HL-60 (cell line): ENCODE measurements at places on chromosomes 5 and 9.

GRCh38 chr5:162132348-162132747 is 64.8 kb downstream of the GABRG2 start:
- no peak for DNase-seq

DNA sequence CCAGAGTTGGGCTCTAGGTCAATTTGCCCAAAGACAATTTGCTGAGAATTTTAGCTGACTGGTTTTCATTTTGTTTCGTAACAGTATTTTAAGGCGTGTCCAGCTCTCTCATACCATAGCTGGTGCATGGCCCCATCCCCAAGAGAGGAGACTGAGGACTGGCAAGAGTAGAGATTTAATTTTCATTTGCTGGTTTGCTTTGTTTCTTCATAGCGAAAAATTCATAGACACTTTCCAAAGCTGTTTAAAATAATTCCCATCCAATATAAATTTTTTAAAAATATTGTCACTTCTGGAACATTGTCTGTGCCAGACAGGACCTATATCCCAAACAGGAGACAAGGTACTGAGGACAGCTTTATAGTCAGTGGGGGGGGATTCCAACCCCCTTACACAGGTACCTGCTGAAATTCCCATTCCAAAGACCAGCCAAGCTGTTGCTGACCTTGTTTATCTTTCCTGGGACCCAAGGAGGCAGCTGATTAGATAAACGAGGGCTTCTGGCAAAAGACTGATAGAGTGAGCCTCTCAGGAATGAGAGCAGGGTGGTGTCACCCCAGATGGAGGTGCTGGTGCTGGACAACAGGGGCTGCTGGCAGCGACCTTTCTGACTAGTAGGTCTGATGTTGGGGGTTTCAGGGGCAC is 6.8 kb upstream of the ANGPTL2 start:
- no peak for DNase-seq

- no peak for DNase-seq
Observed at GRCh38 chr5:177099422-177100093, 12.8 kb downstream of the FGFR4 start.

- DNase-seq, result no peak
Observed at GRCh38 chr9:78044189-78044588, 12.6 kb upstream of the GNAQ start.

- no peak for DNase-seq
Observed at GRCh38 chr5:67954351-67954750, 261.2 kb upstream of the PIK3R1 start.

DNA sequence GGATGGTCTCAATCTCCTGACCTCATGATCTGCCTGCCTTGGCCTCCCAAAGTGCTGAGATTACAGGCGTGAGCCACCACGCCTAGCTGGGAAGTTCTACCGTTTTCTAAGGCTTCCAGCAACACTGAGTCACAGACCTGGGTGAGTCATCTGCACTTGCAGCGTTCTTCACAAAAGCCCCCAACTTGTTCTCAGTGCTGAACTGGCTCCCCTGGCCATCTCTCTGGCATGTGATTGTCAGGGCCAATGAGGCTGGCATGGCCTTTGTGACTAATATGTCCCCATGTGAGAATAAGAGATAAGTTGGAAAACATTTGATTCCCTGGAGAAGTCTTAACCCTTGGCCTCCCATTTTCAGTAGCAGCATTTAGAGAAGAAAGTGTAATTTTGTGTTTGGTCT is 124.4 kb downstream of the WDR41 start:
- no peak for DNase-seq

- no peak for DNase-seq
Observed at GRCh38 chr5:159814805-159815585, 101.3 kb upstream of the ADRA1B start.

DNA sequence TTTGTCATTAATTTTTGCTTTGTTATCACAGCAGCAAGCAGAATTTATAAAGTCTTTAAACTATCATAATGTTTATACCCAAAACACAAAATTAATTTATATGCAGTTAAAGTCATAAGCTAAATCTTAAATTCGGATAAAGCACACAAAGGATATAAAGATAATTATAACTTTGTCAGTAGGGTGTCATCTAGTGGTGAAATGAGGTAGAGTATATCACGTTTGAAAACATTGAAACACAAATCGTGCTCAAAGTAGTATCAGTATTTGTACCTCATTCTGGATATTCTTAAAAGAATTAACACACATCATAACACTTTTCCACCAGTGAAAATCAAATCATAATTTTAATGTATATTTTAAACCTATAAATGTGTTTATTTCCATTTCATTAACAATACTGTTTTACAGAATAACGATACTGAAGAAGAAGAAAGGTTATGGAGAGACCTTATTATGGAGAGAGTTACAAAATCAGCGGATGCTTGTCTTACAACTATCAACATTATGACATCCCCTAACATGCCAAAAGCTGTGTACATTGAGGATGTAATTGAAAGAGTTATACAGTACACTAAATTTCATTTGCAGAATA is 129.5 kb downstream of the NIPBL start:
- no peak for DNase-seq

- DNase-seq, result no peak
Observed at GRCh38 chr9:136962163-136962562, 10.1 kb downstream of the LCN12 start.

DNA sequence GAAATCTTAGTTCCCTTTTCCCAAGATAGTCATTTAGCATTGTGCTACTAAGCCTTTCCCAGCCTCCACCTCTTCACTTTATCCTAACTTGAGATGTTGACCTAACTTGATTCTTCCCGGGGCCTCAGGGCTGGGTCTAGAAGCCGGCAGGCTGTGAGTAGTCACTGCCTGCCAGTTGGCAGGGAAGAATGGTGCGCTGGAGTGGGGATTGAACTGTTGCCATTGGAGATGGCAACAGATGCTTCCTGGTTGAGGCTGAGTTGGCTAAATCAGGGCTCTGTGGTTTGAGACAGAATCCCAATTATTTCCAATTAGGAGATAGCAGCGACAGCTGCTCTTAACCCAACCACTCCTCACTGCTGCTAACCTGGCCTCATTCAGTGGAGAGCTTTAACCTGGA is 343.1 kb downstream of the BRINP1 start:
- no peak for DNase-seq

DNA sequence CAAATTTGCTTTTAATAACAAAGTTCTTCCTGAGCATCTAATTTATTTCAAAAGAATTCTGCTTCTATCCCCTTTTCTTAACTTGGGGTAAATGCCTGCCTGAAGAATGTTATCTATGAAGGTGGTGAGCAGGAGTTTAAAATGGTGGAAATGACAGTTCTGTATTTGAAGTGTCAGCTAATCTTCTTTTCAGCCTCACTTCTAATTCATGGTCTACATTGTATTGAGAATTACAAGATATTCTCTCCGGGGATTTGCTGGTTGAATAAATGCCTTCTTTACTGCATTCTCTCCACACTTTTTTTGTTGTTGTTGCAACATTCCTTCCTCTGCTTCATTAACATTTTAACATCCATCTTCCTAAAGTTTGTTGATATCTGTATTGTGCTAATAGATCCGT is 143.1 kb upstream of the GRIN3A start:
- DNase-seq, result no peak

DNA sequence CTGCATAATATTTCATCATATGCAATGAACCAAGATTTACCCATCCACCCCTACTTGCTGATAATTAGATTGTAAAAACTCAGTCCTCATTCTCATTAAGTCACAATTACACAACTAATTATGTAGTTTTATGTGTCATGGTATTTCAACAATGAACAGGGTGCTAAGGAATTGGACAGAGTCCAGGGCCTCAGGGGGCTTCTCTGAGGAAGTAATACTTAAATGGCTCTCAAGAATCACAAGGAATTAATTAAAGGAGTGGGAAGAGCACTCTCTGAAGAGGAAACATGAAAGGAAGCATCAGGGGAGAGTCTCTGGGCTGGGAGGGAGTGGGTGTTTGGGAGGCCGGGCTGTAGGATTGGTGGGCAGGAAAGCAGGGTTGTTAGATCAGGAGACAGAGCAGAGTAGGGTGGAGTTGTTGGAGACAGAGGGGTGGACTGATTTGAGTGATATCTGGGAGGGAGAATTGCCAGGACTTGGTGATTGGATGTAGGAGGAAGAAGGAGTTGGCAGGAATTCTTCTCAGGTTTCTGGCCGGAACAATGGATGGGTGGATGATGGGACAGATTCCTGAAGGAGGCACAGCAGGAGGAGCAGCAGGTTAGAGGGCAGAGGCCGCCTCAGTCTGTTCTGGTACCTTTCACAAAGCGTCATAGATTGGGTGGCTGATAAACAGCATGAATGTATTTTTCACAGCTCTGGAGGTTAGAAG is 23.0 kb upstream of the NSG2 start:
- no peak for DNase-seq

DNA sequence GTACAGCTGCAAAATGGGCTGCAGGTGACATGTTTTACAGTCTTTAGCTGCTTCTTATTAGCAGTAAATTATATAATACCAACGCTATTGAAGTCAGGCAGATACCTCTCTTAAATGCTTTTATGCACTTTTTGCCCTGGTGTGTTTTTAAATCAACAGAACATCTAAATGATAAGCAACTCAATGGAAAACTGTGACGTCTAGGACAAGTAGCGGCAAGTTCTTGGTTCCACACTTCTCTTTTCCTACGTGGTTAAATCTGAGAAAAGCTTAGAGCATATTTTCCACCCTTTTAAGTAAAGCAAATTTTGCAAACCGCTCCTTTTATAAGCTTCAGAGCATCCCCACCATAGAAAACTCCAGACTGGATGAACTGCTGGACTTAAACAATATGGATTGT is 58.1 kb downstream of the CEMIP2 start:
- no peak for DNase-seq

DNA sequence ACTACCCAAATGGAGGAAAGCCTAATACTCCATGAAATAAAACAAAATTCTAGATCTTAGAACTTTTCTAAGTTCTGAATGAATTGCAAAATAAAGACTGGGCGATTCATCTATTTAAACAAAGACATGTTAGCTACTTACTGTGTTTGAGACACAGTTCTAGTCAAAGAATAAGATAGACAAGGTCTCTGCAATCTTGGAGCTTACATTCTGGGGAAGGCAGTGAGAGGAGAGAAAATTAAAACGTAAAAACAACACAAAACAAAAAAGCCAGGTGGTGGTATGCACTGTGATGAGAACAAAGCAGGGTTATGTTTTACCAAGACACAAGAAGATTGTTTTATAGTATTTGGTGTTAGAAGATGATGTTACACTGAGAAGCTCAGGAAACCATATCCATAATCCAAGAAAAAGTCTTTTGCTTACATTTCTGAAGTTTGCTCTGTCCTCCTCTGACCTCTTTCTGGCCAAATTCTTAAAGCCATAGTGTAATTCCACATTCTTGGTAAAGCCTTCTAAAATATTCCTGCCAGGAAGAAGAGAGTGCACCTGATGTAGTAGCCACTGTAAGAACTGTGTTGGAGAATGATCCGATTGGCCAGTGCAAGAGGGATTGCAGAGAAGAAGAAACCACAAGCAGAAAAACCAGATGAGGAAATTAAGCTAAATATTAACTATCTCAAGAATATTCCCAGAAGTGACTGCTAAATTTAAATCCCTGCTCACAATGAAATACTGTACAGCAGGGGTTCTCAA is 218.4 kb downstream of the PCSK1 start:
- DNase-seq, result no peak

DNA sequence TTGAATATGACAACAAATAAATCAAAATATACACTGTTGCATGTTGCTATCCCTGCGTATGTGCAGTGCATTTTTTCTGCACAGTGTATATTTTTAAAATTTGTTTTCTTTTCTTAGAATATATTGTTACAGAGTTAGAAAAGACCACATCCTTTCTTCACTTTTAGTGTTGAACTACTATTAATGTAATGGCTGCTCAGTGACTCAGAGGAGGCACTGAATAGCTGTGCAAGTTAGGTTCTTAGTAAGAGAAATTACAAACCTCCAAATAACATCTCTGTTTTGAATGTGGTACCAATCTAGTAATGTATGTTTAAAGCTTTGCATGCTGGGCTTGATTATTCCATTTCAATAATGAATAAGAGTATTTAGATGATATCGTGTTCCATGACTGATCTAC is 208.9 kb upstream of the PRR16 start:
- no peak for DNase-seq
